ENCODE measurements at places on chromosomes 1 and 21.

DNA sequence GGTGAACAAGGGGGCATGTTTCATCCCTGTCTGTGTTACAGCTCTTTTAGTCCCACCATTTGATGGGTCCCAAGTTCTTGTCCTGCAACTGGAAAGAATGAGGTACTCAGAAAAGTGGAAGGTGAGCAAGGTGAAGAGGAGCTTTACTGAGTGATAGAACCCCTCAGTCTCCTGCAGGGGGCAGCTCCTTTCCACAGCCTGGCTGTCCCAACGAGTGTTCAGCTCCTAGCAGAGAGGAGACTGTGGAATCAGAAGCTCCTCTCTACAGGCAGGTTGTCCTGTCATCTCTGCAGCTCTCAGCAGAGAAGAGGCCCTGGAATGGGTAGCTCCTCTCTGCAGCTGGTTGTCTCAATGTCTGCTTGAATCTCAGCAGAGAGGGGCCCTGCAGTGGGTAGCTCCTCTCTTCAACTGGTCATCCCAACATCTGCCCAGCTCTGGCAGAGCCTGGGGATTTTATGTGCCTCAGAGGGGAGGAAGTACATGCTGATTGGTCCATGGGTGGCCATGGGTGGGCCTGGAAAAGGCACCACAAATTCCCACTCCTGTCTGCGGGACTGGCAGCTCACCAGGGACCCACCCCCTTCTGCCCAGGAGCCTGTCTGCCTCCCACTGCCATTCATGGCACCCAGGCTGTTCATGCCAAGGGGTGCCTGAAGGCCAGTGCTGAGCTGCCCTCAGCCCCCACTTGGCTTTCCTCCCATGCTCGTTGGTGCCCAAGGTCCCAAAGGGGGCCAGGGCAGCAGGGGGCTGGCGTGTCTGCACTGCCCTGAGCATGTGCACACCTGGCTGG lies 25.7 kb downstream of the LDLRAD1 start:
- DNase-seq, result peak; percentile 24

GRCh38 chr1:42756956-42757891 lies 9.6 kb downstream of the P3H1 start:
- DNase-seq, result peak; percentile 71

DNA sequence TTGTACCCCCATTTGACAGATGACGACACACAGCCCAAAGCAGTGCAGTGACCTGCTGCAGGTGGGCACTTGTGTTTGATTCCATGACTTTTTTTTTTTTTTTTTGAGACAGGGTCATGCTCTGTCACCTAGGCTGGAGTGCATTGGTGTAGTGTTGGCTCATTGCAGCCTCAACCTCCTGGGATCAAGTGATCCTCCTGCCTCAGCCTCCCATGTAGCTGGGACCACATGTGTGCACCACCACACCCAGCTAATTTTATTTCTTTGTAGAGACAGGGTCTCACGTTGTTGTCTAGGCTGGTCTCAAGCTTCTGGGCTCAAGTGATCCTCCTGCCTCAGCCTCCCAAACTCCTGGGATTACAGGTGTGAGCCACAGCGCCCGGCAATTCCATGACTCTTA lies 14.9 kb upstream of the SYNC start:
- DNase-seq, result no peak

DNA sequence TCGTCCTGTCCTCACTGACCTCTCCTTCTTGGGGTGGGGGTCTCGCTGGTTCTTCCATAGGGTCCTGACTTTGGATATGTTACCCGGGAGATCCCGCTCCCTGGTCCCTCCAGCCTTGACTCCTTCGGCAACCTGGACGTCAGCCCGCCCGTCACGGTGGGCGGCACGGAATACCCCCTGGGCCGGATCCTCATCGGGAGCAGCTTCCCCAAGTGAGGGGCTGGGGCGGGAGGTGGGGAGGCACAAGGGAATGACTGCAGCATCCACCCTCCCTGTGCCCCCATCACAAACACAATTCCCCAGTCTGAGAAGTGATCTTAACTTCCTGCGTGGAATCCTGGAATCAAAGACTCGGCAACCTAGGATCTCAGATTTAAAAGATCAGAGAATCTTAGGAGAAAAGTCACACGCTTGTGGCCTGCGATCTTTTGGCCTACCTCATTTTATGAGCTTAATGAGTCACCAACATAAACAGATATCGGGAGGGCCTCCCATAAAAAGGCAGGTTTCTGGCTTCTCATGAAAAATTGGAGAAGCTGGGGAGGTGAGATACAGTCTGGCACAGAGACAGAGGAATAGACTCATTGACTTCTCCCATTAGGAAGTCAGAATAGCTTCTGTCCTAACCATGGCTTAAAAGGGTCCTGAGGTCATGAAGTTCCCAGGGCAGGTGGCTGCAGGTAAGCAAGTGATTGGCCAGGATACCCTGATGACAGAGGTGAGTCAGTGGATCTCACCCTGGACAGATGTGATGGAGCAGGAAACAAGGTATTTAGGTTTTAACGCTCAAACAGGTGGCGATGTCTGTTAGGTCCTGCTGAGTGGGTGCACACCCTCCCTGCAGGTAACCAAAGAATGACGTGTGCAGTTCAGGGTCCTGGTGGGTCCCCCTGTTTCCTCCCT lies 15.9 kb upstream of the PADI3 start:
- DNase-seq, result no peak

DNA sequence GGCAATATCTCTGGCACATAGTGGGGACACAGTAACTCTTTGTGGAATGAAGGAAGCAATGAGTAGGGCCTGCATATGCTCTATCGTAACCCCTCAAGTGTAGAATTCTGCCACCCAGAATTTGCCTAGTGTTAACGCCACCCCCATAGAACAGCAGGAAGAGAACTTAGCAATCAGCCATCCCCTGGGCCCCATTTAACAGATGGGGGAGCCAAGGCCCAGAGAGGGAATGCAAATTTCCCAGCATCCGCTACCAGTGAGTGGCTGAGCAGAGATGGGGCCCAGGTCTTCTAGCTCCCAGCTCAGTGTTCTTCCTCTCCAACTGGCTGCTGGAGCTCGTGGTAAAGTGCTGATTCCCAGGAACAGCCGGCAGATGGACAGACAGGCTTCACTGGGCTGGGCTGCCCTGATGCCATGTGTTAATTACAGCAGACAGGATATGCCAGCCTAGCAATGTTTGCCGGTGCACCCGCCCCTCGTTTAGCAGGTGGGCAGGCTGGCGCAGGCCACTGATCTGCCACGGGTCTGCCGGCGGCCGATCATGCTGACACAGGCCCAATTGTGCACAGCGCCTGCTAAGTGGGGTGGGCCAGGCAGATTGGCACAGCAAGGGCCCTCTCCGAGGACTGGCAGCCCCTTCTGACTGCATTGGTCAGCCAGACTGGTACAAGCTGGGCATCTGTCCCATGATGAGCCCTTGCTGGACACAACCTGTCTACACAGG lies 171.9 kb downstream of the IGSF21 start:
- DNase-seq, result peak; percentile 21

GRCh38 chr1:118960567-118961136 lies 27.5 kb downstream of the TBX15 start:
- DNase-seq, result no peak

DNA sequence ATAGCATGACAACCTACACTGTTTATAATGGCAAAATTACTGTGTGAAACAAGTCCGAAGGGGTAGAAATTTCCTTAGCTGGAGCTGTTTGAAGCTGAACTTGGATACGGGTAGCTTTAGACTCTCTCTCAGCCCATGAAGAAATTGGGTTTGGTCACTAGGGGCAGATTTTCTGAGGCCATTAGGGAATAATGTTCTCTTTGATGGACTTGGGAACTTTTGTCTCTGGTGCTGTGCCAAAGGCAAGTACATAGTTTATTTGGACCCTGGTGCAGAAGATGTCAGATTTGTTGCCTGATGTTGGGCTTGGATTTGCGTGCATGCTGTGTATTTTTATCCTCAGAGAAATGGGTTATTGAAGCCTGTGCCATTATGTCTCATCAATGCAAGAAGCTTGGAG lies 109.6 kb downstream of the VPS13D start:
- DNase-seq, result no peak

GRCh38 chr1:41380979-41381691 lies 19.9 kb downstream of the FOXO6 start:
- no peak for DNase-seq

- no peak for DNase-seq
Observed at GRCh38 chr1:201565024-201565730, 26.2 kb downstream of the NAV1 start.

DNA sequence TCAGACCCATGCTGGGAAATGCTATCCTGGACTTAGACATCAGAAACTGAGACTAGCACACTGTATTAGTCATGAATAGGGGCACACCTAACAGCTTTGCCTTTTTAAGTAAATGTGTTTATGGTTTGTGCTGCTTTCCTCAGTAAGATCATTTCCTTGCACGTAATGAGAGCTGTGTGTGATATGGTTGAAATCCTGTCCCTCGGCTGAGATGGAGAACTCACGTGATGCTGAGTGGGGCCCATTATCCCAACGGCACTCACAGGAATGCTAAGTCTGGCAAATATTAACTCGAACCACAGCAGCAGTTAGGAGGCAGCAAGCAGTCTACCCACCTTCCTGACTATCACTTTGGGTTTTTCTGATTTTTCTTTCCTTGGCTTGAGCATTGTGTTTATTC lies 38.2 kb downstream of the BCL9 start:
- DNase-seq, result peak; percentile 6

DNA sequence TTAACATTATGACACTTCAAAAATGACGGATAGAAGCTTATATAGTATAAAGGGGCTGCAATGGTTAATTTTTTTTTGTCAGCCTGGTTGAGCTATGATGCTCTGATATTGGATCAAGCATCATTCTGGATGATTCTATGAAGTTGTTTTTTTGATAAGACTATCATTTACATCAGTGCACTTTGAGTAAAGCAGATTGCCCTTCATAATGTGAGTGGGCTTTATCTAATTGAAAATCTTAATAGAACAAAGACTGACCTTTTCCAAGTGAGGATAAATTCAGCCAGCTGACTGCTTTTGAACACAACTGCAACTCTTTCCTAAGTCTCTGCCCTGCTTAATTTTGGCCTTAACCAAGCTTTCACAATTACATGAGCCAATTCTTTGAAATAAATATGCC lies 1476.2 kb downstream of the NCAM2 start:
- no peak for DNase-seq

DNA sequence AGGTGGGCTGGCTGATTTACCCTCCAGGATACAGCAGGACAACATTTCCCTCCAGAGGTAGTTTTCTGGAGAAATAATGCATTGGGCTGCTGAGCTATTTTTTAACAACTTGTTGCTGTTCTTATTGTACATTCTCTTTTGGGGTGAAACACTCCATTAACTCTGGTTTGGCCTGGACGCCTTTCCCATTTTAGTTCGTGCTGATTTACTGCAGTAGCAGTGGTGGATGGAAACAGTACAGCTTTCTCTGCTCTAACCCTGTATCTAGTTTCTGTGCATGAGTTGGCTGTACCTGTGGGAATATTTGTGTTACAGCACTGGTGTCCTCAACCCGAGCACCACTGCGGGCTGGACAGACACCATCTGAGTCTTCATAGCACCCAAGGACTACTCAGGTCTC lies 325.3 kb downstream of the ASTN1 start:
- DNase-seq, result no peak

DNA sequence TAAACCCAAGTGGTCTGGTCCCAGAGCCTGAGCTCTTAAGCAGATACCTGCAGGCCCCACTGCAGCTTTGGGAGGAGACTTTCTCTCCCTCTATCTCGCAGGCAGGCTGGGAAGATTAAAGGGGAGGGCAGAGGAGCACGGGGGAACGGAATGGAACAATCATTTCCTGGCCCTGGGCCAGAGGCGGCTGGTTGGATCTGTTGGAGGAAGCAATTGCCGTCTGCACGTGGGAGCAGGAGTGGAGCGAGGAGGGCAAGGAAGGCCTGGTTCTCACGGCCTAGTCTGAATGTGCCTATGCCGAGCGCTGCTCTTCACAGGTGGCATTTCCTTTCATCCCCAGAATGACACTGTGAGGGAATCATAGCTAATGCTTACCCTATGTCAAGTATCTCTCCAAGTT lies 23.7 kb downstream of the NKAIN1 start:
- DNase-seq, result no peak

Data from GM12865 (cell line).